ENCODE measurements at places on chromosomes 2 and 18. TPM values are rescaled to one million over a fixed set of nuclear protein-coding genes. Genes with fewer than 3 reads are reported as not detected.

Gene CROCC2
- total RNA-seq = 0.23 TPM

Gene DSC1
- not detected for total RNA-seq

Gene ERICH2
- total RNA-seq = 1.4 TPM

Gene POTEC
- total RNA-seq = not detected

Gene C18orf63
- not detected for total RNA-seq

Gene CD8B
- total RNA-seq = 3.5 TPM

Gene LYPD1
- 0.36 TPM for total RNA-seq

Gene SCN9A
- total RNA-seq = 3.1 TPM

Gene DYNAP
- not detected for total RNA-seq

Gene LHCGR
- total RNA-seq = not detected

Gene UNC80
- 0.18 TPM for total RNA-seq

Gene CEBPZOS
- total RNA-seq = 58.6 TPM

Gene SETBP1
- total RNA-seq = 51.0 TPM

Gene KYNU
- total RNA-seq = 18.7 TPM

Gene FBXO11
- total RNA-seq = 67.7 TPM

Gene MOB1A
- 96.9 TPM for total RNA-seq

Gene RAB6D
- total RNA-seq = 0.13 TPM

Gene GALR1
- total RNA-seq = not detected

Gene CGREF1
- 1.9 TPM for total RNA-seq

Gene BCL2
- 13.3 TPM for total RNA-seq

Gene RESP18
- total RNA-seq = not detected

Gene MCFD2
- total RNA-seq = 72.3 TPM

Gene UGT1A3
- total RNA-seq = 20.8 TPM

Gene PLEKHM3
- total RNA-seq = 15.2 TPM

Gene TRIB2
- total RNA-seq = 45.4 TPM

Gene NT5DC4
- not detected for total RNA-seq

Gene VSNL1
- total RNA-seq = 0.39 TPM

Gene REG3A
- not detected for total RNA-seq

Gene KCNF1
- 0.60 TPM for total RNA-seq

Gene PPM1B
- 54.8 TPM for total RNA-seq

Gene UGT1A8
- 4.4 TPM for total RNA-seq

Gene DCC
- 4.4 TPM for total RNA-seq

Gene NDUFAF7
- 18.6 TPM for total RNA-seq

Gene ITGA6
- 109 TPM for total RNA-seq

Gene SGPP2
- 45.8 TPM for total RNA-seq

Gene ANTXR1
- 87.8 TPM for total RNA-seq

Gene UGT1A4
- total RNA-seq = 23.2 TPM

Gene TRMT61B
- 22.8 TPM for total RNA-seq

Gene BBS5
- total RNA-seq = 18.8 TPM

Gene SIX3
- total RNA-seq = not detected

Gene UCN
- total RNA-seq = 0.68 TPM

Gene RFX8
- total RNA-seq = not detected

Gene MROH2A
- total RNA-seq = 9.3 TPM
